ENCODE measurements at places on chromosomes 11 and 22. TPM values are rescaled to one million over a fixed set of nuclear protein-coding genes. Genes with fewer than 3 reads are reported as not detected.

Gene BIRC2
- 45.4 TPM for polyA plus RNA-seq

Gene SPI1
- not detected for polyA plus RNA-seq

Gene GLB1L2
- 0.11 TPM for polyA plus RNA-seq

Gene ZNRF3
- polyA plus RNA-seq, result 2.5 TPM

Gene ALG12
- polyA plus RNA-seq, result 10.5 TPM

- no peak for DNase-seq
Measured at GRCh38 chr11:92873551-92873950, 95.9 kb upstream of the MTNR1B start.

DNA sequence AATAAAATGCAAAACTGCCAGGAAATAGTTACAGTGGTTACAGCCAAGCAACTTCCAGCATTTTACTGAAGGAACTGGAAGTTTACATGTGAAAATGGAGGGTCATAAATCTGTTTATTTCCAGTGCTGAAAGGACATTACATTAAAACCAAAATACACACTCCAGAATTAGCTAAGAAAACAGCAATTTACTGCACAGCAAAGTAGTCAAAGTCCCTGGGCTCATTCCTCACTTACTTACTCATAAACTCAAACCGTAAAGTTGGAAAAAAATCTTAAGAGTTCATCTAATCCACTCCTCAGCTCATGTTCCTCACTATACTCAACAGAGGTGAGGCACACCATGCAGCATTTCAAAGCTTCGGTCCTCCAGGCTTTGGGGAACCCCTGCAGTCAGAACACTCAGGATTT is 17.4 kb downstream of the CTSC start:
- peak; percentile 60 for DNase-seq

DNA sequence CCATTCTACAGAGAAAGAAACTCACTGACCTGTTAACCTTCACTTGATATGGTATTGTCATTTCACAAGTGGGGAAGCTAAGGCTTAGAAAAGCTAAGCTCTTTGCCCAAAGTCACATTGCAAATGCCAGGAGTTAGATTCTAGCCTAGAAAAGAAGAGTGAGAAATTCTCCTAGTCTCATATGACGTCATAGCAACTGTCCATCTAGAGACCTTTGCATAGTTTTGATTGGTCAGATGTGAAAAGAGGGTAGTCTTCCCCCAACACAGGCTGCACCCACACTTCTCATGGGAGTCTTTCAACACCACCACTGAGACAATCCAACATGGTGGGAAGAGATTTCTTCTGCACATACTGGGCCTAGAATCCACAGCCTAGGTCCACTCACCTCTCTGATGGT is 197.9 kb downstream of the NTM start:
- DNase-seq, result no peak

GRCh38 chr11:128940156-128940555 is 2.5 kb downstream of the TP53AIP1 start:
- DNase-seq, result no peak

- DNase-seq, result peak; percentile 98
Measured at GRCh38 chr11:62709247-62710000, 1.9 kb downstream of the GNG3 start.

GRCh38 chr11:63663809-63664208 is 7.4 kb downstream of the ATL3 start:
- peak; percentile 63 for DNase-seq

- DNase-seq, result peak; percentile 92
Measured at GRCh38 chr22:32531931-32532819, 57.6 kb downstream of the FBXO7 start.

DNA sequence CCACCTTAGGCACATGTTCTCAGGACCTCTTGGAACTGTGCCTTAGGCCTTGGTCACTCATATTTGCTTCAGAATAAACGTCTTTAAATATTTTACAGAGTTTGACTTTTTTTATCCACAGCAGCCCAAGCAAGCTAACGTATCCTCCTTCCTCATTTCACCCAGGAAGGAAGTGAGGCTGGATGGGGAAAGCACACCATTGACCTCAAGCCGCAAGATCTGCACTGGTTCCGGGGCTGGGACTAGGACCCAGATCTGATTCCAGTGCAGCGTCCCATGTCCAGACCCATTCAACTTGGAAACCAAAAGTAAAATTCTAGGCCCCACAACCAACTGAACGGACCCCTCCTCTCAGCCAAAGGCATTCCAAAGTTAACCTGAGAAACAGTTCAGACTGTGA is 2.4 kb upstream of the LGALS12 start:
- no peak for DNase-seq
